NB4 (cell line): ENCODE measurements at places on chromosomes 12 and 14.

DNA sequence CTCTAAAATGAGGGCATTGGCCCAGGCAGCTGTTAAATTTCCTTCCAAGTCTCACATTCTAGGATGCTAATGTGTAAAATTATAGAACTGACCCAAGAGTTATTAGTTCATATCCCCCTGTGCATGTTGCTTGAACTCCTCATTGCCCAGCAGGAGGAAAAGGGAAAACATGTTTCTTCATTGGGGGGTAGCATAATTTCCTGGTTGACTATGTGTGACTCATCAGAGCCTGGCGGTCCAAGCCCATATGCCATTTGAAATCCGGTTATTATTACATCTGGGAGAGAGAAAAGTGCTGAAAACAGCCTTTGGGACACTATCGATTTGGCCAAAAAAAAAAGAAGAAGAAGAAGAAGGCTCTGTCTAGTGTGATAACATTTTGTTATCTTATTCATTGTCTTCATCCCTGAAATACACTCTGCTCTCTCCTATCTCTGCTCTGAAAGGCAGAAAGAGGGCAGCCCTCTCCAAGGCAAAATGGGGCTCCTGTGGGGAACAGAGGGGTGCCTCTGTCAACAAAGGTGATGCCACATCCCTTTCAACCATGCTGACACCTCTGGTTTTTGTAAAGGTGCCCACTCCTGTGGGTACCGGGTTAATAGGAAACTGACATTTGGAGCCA, 114.2 kb downstream of the DAD1 start:
- DNase-seq, result peak; percentile 66

DNA sequence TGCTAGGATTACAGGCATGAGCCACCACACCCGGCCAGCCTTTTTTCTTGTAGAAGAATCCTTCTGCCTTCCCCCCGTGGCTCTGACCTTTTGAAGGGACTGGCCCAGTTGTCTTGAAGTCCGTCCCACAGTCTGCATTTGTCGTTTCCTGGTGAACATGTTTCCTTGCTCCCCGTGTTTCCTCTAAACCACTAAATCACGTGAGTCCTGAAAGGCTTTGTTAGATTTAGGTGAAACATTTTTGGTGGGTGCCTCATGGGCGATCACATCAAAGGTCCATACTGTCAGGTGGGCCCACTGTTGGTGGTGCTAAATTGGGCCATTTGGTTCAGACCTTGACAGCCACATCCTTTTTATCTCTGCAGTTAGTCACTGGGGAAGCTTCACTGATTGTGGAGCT, 26.3 kb downstream of the MLXIP start:
- DNase-seq, result no peak

GRCh38 chr12:103546959-103547358, 40.1 kb upstream of the STAB2 start:
- DNase-seq, result no peak

DNA sequence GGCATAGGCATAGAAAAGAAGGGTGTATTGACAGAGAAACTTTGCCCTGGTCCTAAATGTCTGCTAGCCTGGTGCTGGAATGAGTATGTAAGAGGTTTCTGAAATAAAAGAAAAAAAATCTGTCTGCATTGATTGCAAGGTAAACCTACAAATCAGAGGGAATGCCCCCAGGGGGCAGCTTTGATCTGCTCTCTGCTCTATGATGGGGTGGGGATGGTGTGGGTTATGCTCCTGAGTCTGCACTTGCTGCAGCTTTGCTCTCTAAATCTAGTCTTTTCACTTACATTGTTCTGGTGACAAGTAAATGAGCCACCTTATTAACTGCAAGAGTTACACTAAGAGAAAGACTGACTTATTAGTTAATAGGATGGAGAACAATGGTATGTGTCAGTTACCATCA, 468.4 kb upstream of the STXBP6 start:
- DNase-seq, result no peak

DNA sequence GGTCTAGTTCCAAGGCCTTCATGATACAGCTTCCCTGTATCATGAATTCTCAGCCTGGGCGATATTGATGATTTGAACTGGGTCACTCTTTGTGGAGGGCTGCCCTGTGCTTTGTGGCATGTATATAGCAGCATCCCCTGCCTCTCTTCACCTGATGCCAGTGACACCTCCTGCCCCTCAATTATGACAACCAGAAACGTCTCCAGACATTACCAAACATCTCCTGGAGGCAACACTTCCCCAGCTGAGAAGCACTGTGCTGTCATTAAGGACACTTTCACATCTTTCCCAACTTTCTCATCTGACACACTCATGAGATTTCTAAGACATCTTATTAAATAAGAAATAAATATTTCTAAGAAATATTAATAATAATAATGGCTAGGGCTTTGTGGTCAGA, 315.3 kb downstream of the BCL11B start:
- no peak for DNase-seq

DNA sequence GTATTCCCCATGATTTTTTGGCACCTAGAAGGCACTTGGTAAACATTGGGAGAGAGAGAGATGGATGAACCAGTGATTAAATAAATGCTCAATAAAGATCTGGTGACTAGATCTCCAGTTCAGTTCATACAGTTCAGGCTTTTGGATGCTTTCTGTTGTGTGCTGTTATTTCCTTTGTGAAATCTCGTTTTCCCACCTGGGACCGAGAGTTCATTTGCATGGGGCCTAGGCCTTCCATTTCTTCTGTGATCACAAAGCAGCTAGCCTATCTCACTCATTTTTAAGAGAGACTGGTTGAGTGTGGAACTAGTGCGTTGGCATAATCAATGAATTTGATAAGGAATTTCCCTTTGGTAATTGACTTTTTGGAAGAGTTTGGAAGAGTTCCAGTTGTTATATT, 104.0 kb downstream of the VRK1 start:
- DNase-seq, result no peak

GRCh38 chr12:47993491-47993890, 10.8 kb downstream of the COL2A1 start:
- no peak for DNase-seq

- peak; percentile 86 for DNase-seq
These were observed 4.4 kb upstream of the TNFAIP2 start for GRCh38 chr14:103118663-103119404.

DNA sequence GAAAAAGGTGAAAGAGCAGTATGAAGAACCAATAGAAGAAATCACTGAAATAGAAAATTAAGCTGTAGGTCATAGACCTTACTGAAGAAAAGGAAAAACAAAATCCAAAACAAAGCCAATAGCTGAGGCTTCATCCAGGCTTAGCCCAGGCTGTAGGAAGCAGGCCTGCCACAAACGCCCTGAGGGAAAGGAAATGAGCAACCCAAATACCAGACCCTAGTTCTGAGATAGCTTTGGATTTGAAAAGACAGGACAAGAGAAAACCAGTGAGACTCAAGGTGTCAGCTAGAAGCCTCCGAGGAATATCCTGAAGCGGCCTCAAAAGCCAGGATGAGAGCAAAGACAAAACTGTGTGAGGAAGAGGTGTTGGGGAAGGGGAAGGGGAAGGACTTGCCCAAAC, 79.2 kb downstream of the FERMT2 start:
- no peak for DNase-seq

- DNase-seq, result no peak
These were observed 1334.1 kb downstream of the FSCB start for GRCh38 chr14:43172899-43173548.

GRCh38 chr14:81231540-81231939, 10.8 kb upstream of the GTF2A1 start:
- no peak for DNase-seq

DNA sequence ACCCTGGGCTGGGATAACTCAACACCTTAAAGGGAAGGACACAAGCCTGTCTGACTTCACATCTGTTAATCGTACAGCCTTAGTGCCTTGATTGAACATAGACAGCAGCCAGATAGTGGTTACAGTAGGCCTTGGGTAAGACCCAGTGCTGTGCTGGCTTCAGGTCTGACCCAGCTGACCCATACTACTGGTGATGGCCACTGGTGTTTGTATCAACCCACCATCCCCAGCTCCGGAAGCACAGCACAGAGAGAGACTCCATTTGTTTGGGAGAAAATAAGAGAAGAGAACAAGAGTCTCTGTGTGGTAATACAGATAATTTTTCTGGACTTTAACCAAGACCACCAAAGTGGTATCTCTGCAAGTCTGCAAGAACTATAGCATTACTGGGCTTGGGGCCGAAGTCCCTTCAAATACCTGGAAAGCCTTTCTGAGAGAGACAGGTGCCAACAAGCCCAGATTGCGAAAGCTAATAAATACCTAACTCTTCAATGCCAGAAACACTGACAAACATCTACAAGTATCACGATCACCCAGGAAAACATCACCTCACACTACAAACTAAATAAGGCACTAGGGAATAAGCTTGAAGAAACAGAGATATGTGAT, 330.1 kb upstream of the GARIN2 start:
- no peak for DNase-seq

DNA sequence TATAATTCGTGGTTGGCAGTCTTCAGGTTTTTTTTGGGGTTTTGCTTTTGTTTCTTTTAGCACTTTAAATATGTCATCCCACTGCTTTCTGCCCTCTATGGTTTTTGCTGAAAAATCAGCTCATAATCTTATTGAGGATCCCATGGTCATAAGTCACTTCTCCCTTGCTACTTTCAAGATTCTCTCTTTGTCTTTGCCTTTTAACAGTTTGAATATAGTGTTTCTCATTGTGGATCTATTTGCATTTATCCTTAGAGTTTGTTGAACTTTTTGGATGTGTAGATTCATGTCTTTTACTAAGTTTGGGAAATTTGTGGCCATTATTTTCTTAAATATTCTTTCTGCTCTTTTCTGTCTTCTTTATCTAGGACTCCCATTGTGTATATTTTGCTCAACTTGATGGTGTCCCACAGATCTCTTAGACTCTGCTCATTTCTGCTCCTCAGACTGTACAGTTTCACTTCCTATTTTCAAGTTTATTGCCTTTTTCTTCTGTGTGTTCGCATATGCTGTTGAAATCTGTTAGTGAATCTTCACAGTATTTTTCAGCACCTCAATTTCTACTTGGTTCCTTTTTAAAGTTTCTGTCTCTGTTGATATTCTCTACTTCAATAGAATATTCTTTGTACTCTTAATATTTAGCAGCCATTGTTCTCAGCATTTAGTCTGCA, 70.8 kb downstream of the WNK1 start:
- peak; percentile 88 for DNase-seq

DNA sequence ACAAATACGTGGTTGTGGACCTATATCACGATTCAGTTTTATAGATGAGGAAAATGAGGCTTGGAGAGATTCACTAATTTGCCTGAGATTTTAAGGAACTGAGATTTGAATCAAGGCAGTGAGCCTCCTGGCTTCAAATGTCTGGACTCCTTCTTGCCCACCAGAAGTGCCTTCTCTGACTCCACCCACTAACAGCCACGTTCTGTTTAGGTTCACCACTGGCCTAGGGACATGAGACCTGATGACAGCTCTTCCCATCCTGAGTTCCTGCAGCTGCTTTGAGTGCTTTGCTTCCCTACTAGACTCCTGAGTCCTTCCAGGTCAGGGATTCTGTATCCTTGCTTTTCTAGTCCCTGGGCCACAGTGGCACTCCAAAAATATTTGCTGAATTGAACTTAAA, 57.1 kb downstream of the PLBD1 start:
- no peak for DNase-seq

DNA sequence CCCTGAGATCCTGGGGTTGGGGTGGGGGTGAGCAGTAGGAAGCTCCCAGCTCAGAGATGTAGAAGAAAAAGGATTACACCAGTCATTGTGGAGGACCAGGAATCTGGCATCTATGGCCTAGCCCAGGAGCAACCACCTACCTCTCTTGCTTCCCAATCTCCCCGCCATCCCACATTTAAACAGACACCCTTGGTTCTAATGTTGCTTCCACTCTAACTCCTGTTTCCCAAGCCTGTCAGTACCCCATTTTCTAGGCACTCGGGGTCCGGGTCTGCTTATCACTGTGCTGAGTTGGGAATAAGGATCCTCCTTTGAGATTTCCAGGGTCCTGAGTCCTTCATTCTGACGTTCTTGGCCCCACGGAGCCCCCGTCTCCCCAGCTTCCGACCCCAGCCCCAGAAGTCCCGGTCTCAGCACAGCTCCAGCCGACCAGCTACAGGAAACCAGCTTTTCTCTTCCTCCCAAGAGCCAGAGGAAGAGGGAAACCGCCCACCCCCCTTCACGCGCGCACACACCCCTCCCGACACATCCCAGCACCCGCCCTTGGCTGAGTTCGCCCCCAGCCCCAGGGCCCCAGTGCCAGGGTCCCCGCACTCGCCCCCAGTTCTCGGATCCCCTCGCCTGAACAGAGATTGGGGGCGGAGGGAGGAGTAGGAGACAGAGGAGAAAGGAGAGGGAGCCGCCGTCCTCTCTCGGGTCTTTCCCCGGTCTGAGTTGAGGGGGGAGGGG, 1.2 kb downstream of the ITGA5 start:
- peak; percentile 62 for DNase-seq

DNA sequence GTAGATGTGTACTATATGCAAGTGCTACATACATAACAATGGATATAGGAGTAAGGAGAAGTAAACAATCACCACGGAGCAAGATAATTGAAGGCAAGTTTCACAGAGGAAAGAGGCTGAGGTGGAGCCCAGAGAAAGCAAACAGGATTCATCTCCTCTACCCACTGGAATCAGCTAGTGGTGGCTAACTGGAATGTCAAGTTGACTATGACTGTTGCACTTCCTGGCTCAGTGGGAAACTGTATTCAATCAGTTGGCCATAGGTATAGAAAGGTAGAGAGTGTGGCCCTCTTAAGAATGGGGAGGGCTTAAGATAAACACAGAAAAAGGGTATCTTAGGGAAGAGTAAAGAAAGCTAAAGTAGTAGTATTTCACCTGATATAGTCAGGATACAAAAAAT, 62.4 kb downstream of the MAP4K5 start:
- DNase-seq, result no peak

GRCh38 chr12:66900616-66901015, 221.7 kb upstream of the GRIP1 start:
- DNase-seq, result no peak

- DNase-seq, result peak; percentile 79
These were observed 12.4 kb upstream of the SMUG1 start for GRCh38 chr12:54201001-54201794.

- no peak for DNase-seq
These were observed 41.0 kb downstream of the FAM186A start for GRCh38 chr12:50355365-50355764.

- peak; percentile 2 for DNase-seq
These were observed 246.3 kb downstream of the RGS6 start for GRCh38 chr14:72178517-72178916.

DNA sequence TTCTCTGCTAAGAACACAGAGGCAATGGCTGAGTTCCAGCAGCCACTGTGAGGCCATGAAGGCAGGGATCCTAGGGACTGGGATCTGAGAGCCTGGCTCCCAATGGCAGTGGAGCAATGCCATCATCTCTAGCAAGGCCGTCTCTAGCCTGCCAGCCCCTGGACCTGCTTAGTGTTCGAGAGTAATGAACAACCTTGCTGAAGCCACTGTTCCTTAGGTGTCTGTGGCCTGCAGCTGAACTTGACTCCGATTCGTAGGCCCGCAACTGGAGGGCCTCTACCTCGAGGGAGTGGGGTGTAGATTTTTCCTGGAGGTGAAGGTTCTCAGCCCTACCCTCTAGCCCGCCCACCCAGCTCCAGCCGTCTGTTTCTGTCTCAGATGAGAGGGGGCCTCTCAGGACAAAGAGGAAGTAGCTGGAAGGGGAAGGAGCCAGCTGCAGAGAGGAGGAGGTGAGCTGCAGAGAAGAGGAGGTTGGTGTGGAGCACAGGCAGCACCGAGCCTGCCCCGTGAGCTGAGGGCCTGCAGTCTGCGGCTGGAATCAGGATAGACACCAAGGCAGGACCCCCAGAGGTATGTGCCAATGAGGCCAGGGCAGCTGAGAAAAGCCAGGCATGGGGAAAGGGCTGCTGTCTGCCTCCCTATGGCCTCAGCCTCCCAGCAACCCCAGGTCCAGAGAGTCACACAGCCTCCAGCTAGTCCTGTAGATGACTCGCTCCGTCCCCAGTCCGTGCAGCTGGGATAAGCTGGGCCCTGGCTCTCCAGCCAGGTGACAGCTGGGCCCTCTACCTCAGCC, at the start of gene PLD4:
Gene PLD4 (plus strand): TSS at position 459 of the 793 bp plus-strand sequence. CDS start 2,262 bp downstream, outside the sequence.
- peak; percentile 81 for DNase-seq
